CMK (cell line): ENCODE measurements at places on chromosomes 7 and 10.

GRCh38 chr10:97590748-97591495 lies 1.4 kb downstream of the C10orf62 start:
- DNase-seq = no peak

- DNase-seq = no peak
Observed at GRCh38 chr7:74587435-74588126, 69.9 kb upstream of the GTF2I start.

DNA sequence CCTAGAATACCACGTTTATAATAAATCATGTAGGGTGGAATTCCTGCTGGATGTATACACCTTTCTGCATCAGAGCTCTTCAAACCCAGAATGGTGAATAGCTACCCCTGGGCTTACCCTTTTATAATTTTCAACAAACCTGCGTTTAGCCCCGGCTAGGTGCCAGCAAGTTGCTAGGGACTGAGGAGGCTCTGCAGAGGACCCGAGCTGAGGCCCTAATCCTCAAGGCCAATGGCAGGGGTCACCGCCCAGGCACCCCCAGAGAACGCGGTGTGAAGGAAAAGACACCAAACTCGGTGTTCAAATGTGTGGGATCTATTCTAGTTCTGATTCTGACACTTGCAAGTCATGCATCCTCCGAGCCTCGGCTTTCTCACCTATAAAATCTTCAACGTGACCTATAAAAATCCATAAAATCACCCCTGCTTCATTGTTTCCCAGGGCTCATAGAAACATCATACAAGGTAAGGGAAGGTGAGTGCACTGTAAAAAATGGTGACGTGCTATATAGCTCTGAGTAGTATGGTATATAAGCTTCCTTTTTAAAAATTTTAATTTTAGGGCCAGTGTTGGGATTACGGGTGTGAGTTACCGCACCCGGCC lies 2.5 kb upstream of the ANXA11 start:
- no peak for DNase-seq

DNA sequence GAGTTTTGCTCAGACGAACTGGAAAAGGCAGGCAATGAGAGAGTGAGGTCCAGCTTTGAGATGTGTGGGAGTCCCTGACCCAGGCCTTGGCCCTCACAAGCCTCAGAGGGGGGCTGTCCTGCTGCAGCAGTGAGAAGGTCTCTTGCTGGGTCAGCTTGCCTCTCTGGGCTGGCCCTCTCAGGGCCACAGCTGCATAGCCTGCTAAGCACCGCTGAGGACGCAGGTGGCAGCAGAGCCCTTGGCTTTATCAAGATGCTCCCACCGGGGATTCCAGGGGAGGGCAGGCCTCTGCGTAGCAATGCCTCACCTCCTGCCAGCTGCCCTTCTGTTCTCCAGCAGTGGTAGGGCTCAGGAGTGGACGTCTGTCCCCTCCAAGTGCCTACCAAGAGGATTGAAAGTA lies 128.7 kb downstream of the COBL start:
- DNase-seq = no peak

GRCh38 chr7:98795741-98796493 lies 73.9 kb downstream of the TMEM130 start:
- no peak for DNase-seq
